PC-3 (cell line): ENCODE measurements at places on chromosomes 13 and 19. TPM values are rescaled to one million over a fixed set of nuclear protein-coding genes. Genes with fewer than 3 reads are reported as not detected.
A peak's percentile ranks its signal among the peaks of the same experiment; 100 is the strongest.

GRCh38 chr13:60453490-60453889, 56.5 kb downstream of the TDRD3 start:
- DNase-seq: peak; percentile 13

DNA sequence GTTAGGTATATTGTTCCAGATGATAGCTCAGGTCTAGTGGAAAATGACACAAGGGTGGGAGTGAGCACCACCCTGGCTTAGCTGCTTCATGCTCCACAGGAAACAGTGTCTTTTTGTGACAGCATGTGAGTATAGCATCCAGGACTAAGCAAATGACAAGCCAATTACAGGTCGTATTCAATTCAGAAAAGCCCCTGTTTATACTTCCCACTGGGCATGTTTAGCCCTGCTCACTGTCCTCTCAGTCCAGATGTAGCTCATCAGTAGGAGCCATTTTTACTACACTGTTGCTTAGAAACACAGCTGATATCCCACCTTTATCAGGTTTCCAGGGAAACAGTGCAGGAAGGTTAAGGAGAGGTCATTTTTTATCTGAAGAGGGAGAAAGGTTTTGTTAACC, 8.0 kb downstream of the ABHD13 start:
- no peak for DNase-seq

GRCh38 chr19:12494260-12494860, 9.7 kb upstream of the ZNF709 start:
- no peak for DNase-seq

- DNase-seq: no peak
Observed at GRCh38 chr19:31491242-31491641, 142.0 kb upstream of the TSHZ3 start.

MCOLN1 gene
- 10.2 and 22.9 TPM in 2 replicates for total RNA-seq

DNA sequence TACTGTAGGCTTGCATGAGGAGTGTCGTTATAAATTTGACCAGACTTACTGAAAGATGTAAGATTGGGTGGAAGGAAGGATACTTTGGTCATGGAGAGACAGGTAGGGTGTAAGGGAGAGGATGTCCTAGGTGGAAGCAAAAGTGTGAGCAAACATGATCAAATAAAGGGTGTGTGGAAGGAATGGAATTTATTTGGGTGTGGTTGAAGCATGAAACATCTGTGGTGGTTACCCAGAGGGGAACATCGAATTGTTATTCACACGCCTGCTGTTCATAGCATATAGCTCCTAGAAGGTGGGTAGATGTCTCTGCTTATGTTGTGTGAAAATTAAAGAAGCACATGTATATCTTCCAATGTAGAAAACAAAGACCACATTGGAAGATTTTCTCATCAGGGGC, 157.7 kb downstream of the ATP8A2 start:
- DNase-seq: peak; percentile 20

DNA sequence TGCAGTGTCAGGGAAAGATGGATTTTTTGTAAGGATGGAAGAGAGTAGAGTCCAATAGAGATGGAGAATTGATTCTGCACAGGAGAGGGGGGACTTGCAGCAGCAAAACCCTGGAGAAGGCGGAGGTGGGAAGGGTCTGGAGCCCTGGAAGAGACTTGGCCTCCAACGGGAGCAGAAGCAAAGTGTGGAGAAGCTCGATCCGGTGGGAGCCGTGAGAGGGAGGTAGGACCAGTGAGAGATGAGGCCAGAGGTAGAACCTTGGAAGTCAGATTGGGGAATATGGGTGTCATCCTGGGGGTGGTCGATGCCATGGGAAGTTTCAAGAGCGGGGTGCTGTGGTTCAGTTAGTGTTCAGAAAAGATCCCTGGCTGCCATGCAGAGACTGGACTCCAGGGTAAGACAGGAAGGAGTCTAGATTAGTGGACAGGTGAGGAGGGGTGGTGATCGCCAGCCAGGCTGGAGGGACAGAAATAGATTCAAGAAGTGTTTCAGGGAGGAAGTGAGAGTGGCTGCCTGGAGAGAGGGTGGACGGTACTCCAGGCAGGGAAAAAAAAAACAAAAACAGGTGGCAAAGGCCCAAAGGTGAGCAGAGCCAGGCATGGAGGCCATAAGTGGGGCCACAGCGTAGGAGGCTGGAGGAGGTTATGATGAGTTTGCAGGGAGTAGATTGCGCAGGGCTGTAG, 2.6 kb downstream of the PPP5C start:
- DNase-seq: no peak

DNA sequence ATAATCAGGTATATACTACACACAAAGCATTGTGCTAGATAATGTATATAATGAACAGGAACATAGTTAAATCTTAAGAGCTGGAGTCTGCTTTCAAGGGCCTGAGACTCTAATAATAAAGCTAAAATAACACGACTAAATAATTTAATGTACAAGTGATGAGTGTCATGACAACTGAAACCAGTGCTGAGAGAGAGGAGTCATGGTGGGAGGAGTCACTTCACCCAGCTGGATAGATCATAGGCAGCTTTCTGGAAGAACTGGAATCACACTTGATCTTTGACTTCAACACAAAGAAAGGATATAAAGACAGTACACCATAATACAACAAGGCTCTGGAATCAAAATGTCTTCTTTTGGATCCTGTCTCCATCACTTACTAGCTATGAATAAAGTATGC, 7.1 kb downstream of the RBM26 start:
- peak; percentile 33 for DNase-seq

DNA sequence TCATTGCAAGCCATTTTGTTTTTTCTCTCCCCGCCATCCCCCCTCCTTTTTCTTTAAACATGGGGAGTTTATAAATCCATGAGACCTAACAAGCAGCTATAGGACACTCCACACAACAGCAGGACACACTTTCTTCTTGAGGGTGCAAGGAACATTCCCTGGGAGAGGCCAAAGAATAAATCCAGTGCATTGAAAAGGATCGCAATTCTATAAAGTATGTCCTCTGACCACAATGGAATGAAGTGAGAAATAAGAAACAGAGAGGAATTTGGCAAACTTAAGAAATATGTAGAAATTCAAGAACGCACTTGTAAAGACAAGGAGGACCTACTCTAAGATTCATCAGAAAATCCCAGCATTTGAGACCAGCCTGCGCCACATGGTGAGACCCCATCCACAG, 11.9 kb downstream of the KLF2 start:
- DNase-seq: no peak

GRCh38 chr13:50969691-50970090, 60.1 kb downstream of the RNASEH2B start:
- no peak for DNase-seq

LIM2 gene
- total RNA-seq: not detected in 2 replicates

SIGLEC7 gene
- total RNA-seq: not detected in 2 replicates
